A549 treated with CORT108297 at 1 μM for 4 hours (cell line): ENCODE measurements at places on chromosomes 2 and 18. TPM values are rescaled to one million over a fixed set of nuclear protein-coding genes. Genes with fewer than 3 reads are reported as not detected.

The AOX1 gene
- 2.8 to 4.2 TPM (median 3.5 TPM) in 5 replicates for total RNA-seq

The FIGLA gene
- not detected in 5 replicates for total RNA-seq

The NEU2 gene
- total RNA-seq: not detected in 5 replicates

The CRYGC gene
- not detected in 5 replicates for total RNA-seq

The CHRND gene
- total RNA-seq: not detected in 5 replicates
